C1 segment of cervical spinal cord (tissue), 14 donors: ENCODE measurements at places on chromosomes 6 and 20.

- DNase-seq = peak; percentile 16
Observed at GRCh38 chr6:117906958-117907600, at the start of gene SLC35F1. SLC35F1 (plus strand) TSS chr6:117907264.

DNA sequence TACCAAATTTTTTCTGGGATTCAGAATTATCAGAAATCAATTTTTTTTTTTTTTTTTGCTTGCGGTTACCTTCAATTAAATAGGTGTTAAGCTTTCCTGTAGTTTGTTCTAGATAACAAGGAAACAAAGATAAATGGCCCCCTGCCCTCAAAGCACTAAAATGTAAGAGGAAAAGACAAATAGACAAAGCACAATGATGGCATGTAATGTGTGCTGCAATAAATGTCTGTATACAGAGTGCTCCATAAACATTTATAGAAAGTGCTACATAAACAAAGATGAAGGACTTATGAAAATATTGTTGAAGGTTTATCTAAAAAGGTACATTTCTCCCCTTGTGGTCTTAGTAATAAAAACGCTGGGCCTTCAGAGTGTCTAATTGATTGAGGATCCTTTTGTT, 384.6 kb downstream of the PKHD1 start:
- no peak for DNase-seq

GRCh38 chr6:52726193-52726542, 37.1 kb downstream of the GSTA2 start:
- DNase-seq = no peak

DNA sequence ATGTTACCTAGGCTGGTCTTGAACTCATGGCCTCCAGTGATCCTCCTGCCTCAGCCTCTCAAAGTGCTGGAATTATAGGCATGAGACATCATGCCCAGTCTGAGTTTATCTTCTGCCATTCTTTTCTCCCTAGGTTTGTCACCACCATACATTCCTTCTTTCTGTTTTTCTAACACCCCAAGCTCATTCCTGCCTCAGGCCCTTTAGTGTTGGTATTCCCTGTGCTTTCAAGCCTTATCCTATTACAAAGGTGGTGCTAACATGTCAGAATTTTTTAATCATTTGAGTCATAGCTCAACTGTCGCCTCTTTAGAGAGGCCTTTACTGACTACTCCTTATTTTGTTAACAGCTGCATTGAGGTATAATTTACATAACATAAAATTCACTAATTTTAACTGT, 221.1 kb upstream of the PRSS16 start:
- no peak for DNase-seq

DNA sequence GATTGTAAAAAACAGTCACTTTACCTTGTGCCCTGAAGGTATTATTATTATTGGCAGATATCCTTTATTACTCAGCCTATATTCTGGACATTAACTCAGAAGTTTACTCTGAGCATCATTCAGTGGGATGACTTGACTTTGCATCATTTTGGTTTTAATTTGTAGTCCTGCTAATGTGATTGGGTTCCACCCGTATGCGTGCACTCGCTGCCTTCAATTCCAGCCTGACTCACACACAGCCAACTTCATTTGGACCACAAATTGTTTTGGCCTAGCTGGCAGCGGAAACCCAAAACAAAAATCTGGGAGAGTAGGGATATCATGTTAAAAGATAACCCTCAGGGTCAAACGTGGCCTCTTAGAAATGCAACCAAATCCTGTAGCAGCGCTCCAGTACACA, 704.4 kb upstream of the SLC35B3 start:
- DNase-seq = no peak

DNA sequence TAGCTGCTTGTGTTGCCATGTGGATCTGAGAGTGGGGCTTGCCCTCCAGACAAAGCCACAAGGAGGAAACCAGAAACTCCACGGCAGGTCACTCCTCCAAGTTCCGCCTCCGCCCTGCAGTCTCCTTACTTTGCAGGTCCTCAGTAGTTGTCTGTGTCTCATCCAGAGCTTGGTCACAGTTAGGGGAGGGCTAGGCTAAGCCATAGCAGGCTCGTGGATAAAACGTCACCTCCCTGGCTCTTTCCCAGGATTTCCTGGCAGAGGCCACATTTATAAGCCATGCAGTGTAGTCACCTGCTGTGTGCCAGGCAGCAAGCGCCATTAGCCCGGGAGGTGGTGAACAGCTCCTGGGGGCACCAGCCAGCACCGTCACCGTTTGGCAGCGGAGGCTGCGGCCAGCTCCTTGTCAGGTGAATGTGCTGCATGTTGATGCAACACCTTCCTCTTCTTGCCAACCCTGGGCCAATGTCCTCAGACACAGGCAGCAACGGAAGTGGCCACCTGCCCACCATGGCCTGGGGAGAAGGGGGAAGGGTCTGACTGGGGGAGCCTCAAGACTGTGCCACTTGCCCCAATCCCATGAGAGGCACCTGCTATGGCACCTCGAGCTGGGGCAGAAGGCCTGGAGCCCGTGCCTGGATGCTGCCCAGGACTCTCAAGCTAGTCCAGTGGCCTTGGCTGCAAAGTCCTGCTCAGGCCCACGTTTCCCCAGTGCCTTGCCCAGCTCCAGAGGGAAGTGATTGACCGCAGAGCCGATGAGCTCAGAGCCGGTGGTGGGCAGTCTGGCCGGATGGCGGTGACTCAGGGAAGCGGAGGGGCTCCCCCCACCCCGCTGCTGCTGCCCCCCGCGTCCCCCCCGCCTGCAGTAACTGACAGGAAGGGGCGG, 39.0 kb upstream of the SLCO4A1 start:
- peak; percentile 77 for DNase-seq

- DNase-seq = peak; percentile 91
Observed at GRCh38 chr6:31814677-31815024, 432 bp downstream of the HSPA1L start.

DNA sequence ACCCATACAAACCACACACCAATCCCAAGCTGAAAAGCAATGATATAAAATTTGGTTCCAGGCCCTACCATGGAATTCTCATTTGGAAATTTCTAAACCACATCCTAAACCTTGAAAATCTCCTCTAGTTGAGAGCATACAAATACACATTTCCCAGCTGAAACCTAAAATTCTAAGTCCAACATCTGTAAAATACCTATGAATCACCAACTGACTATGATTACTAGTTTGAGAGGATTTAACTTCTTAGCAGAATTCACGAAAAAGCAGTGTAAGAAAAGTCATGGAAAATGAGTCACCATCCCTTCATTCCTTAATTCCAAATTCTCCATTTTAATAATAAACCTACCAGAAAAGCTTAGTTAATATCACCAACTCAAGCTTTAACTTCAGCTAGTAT, 15.4 kb downstream of the RANBP9 start:
- no peak for DNase-seq
